ENCODE measurements at places on chromosomes 11 and 22. TPM values are rescaled to one million over a fixed set of nuclear protein-coding genes. Genes with fewer than 3 reads are reported as not detected.

The BRSK2 gene
- 1.1 TPM for polyA plus RNA-seq

The SCUBE1 gene
- polyA plus RNA-seq: 42.2 TPM

GRCh38 chr11:11442791-11443190, 89.7 kb upstream of the CSNK2A3 start:
- DNase-seq: no peak

- peak; percentile 48 for DNase-seq
Observed at GRCh38 chr11:27395556-27396258, 32.7 kb upstream of the CCDC34 start.

DNA sequence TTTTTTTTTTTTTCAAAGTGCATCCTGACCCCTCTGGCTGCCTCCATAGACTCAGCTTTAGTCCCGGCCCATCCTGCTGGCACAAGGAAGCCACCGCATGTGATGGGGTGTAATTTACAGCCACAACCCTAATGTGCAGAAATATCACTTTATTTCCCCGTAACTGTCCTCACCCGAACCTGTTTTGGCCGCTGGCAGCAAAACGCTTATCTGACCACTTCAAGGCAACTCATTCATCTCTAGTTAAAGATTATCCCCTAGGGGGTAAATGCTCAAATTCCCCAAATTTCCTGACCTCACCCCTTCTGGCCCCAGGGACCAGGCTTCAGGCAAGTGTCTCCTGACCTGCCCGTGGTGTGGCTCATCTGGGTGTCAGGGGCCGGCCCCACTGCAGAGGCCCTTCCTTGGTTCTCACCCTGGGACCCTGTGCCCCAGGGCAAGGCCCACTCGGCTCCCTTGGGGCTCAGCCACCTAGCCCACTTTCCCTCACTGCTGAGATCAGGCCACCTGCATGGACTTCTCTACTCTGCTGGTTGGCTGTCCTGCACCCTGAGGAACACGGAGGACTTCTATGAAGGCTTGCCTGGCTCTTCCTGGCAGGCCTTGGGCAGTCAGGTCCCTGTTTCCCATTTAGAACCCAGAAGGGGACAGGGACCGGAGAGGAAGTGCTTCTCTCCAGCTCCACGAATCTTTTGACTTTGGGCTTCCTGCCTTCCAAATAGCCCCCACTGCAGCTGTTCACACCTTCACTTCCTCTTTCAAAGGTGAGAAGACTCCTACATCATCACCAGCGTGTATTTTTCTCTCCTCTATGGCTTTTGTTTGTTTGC, 53.3 kb downstream of the WNT11 start:
- DNase-seq: no peak

The IL18BP gene
- polyA plus RNA-seq: 8.7 TPM

GRCh38 chr11:120153221-120153620, 15.3 kb upstream of the TRIM29 start:
- DNase-seq: no peak

GRCh38 chr22:25748140-25748539, 6.2 kb downstream of the MYO18B start:
- DNase-seq: no peak

DNA sequence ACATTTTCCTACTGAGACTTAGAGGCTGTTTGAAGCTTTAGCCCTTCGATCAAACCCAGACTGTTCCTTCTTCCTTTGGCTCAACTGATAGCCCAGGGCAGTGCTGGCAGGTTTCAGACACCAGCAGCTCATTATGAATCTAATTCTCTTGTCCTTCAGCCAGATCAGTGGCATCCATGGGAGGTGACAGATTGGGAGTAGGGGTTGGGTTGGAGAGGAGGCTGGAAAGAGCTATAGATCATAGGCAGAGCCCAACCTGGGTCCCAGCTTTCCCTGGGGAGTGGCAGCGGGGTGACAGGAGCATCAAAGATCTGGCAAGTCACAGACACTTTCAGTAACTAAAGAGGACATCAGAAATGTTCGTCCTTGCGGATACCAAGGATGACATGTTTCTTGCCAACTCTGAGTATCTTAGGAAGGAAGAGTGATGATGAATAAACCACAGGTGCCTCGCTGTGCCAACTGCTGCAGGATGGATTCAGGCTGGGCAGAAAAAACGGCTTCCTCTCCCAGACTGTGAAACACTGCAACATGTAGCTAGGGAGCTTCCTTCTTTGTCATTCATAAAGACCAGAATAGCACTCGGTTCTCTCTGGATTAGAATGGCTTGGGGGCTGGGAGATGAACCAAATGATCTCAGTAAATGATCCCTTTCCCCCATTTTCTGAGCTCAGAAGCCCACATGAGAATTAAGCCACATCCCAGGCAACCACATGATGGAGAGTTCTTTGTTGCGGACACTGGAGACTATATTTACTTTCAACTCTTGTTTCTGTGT, 19.1 kb downstream of the ABCC8 start:
- no peak for DNase-seq

DNA sequence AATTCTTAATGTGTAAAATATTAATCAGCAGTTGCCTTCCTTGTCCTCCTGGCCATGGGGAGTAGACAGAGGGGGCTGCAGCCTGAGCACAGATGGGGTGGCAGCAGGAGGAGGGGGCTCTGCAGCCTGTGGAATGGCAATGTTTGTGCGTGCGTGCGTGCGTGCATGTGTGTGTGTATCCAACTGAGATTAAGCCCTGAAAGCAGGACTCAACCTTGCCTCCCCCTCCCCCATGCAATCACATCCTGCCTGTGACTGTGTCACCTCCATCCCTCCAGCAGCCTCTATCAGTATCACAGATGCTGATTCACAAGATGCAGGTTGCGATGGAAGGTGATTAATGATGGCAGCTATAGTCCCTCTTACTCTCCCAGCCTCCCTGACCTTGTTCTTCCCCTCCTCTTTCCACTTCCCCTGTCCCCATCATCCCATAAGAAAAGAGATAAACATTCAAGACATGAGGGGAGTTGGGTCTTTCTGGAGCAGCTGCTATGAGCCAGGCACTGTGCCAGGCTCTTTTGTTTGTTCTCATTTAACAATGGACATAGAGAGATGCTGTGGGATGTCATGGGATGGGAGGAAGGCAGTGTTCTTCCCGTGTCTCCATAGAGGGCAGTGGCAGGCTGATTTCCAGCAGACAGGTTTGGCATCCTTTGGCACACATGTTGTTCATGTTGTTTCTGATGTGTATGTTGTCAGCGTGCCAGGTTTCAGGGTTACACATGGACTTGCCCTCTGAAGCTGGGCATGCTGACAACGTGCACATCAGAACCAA, 43.8 kb upstream of the NECTIN1 start:
- no peak for DNase-seq

DNA sequence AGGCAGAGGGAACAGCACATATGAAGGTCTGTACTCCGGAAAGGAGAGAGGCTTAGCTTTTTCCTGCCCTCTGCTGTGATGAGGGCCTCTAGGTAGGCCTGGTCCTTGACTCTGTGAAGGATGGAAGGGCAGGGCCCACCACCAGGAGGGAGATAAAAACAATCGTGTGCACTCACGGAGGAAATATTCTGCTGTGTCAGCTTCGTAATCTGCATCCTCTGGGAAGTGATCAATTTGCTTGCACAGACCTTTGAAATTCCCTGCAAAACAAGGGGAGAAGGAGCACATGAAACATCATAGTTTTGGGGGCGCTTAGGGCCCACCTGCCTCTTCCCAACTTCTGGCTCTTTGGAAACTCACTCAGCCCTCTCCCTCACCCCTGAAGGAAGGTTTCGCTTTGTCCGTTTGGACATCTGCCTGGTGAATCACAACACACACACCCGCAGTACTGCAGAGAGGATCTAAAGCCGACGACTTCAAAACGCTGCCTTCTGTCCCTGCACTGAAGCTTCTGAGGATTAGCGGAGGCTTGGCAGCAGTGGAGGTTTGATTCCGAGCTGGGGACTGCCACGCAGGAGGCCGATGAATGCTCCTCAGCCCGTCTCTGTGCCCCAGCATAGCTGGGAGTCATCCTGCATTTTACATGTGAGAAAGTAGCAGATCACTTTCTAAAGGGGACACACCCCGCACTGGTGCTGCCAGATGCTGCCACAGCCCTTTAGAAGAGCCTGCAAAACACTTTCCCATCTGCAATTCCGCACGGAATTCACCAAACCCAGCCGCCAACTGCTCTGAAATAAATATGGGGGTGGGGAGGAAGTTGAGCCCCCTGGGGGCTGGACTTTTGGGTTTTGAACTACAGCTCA, 58.6 kb upstream of the EIF3D start:
- DNase-seq: no peak

- DNase-seq: peak; percentile 47
Observed at GRCh38 chr11:561148-562003, 606 bp downstream of the RASSF7 start.

- DNase-seq: no peak
Observed at GRCh38 chr22:49147617-49148175, 680.0 kb downstream of the BRD1 start.

The P2RX6 gene
- 1.4 TPM for polyA plus RNA-seq

GRCh38 chr11:42890773-42891172, 421.0 kb upstream of the API5 start:
- no peak for DNase-seq

- no peak for DNase-seq
Observed at GRCh38 chr11:2542406-2542805, 97.6 kb downstream of the KCNQ1 start.

- no peak for DNase-seq
Observed at GRCh38 chr11:10784232-10785145, 24.2 kb downstream of the EIF4G2 start.

DNA sequence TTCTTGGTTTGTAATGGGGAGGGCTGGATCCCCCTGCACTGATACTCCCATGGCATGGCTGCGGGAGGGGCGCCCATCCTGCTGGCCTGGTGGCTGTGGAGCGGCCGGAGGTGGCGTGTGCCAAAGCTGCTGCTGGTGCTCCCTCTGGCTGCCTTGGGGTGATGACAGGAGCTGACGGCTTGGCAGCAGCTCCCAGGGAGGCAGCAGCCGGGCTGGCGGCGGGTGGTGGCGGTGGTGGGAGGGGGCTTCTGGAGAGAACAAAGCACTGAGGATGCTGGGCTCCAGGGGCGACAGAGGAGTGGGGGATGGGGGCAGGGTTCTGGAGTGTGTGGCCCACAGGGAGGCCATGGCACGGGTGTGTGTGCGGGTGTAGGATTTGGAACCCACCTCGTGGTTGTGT, 11.4 kb upstream of the MPPED1 start:
- DNase-seq: no peak

DNA sequence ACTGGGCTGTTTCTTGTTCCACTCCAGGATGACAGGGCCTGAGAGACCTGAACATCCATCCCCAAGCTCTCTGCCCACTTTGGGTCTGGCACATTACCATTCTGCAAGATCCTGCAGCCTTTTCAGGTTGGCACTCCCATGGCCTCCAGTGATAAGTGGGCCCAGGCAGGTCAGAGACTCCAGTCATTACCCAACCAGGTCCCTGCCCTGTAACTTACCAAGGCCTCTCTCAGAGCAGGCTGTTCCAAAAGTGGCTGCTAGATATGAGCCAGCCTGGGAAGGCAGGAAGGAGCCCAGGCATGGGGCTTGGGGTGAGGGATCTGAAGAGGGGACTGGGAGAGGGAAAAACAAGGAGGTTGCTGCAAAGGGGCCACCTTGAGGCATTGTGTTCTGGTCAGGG, 35.9 kb downstream of the KCNQ1OT1 start:
- DNase-seq: no peak

- DNase-seq: peak; percentile 74
Observed at GRCh38 chr11:44036811-44037657, 10.7 kb upstream of the ACCSL start.

The CRYBA4 gene
- not detected for polyA plus RNA-seq

- no peak for DNase-seq
Observed at GRCh38 chr11:20530942-20531703, 68.3 kb upstream of the SLC6A5 start.

DNA sequence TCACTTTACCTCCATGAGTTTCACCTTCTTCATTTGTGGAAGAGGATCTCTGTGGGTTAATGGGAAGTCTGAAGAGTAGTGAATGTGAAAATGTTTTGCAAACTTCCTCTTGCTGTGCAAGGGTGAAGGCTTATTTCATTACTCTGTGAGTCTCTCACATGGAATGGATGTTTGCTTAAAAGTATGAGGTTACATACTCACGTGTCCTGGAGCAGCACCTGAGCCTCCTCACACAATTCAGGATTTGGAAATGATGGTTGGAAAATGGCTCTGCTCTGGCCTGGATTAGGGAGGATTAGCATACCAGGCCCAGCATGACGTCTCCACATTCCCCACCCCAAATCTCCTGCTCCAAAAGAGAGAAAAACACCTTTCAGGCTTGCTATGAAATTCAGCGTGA, 4.8 kb downstream of the GRAMD1B start:
- DNase-seq: no peak

- DNase-seq: no peak
Observed at GRCh38 chr22:44869196-44869595, 116.8 kb downstream of the ARHGAP8 start.

The NXPE4 gene
- not detected for polyA plus RNA-seq

The RFPL2 gene
- not detected for polyA plus RNA-seq

GRCh38 chr11:1557904-1558774, 13.9 kb downstream of the DUSP8 start:
- no peak for DNase-seq

DNA sequence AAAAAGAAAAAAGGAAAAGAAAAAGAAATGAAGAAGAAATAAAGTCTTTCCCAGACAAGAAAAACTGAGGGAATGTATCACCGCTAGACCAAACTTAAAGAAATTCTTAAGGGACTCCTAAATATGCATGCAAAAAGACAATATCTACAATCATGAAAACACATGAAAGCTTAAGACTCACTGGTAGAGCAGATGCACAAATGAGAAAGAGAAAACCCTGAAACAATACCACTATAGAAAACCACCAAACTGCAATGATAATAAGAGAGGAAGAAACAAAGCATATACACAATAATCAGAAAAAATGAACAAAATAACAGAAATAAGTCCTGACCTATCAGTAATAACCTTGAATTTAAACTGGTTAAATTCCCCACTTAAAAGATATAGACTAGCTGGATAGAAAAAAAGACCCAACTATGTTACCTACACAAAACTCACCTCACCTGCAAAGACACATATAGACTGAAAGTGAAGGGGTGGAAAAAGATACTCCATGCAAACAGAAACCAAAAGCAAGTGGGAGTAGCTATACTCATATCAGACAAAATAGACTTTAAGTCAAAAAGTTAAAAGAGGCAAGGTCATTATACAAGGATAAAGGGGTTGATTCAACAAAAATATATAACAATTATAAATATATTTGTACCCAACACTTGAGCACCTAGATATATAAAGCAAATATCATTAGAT, 61.3 kb upstream of the NARS2 start:
- no peak for DNase-seq

DNA sequence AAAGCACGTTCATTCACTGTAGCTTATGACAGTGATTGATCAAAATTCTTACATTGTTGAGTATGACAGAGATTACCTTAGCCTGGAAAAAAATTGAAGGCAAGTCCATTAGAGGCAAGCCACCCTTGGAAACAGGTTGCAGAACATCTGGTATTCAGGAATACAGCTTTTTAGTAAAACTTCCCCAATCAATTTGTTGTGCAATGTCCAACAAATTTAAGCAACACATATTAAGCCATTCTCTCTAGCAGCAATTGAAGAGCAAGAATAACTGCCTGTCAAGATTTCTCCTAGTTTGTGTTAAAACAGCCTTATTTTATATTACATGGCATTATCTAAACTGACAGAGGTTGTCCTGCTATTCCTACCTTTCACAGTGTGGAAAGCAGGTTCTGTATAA, 37.0 kb downstream of the BCL2L13 start:
- no peak for DNase-seq

GRCh38 chr11:27540051-27540450, 33.5 kb upstream of the LIN7C start:
- no peak for DNase-seq
